Stimulated activated CD8-positive, alpha-beta memory T cell treated with anti-CD3 and anti-CD28 coated beads, Interleukin-4, amount 100 ng/mL, for 48 hours (primary cell): ENCODE measurements at places on chromosomes 12 and 14.

DNA sequence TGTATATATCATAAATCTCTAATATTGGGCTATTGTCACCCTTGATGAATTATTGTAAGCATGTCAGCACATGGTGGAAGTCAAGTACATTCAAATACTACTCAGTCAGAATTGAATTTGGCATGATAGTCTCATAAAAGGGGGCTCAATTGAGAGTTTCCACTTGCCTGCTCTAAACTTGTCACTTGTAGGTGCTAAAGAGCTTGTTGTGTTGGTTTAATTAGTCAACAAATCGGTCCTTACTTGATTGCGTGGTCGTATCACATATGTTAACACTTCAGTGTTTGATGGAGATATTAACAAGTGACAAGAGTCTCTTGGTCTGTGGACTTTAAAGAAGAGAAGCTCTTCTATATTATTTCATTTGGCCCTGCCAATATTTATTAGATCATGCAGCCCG lies 81.1 kb downstream of the NKX2-1 start:
- no peak for DNase-seq

DNA sequence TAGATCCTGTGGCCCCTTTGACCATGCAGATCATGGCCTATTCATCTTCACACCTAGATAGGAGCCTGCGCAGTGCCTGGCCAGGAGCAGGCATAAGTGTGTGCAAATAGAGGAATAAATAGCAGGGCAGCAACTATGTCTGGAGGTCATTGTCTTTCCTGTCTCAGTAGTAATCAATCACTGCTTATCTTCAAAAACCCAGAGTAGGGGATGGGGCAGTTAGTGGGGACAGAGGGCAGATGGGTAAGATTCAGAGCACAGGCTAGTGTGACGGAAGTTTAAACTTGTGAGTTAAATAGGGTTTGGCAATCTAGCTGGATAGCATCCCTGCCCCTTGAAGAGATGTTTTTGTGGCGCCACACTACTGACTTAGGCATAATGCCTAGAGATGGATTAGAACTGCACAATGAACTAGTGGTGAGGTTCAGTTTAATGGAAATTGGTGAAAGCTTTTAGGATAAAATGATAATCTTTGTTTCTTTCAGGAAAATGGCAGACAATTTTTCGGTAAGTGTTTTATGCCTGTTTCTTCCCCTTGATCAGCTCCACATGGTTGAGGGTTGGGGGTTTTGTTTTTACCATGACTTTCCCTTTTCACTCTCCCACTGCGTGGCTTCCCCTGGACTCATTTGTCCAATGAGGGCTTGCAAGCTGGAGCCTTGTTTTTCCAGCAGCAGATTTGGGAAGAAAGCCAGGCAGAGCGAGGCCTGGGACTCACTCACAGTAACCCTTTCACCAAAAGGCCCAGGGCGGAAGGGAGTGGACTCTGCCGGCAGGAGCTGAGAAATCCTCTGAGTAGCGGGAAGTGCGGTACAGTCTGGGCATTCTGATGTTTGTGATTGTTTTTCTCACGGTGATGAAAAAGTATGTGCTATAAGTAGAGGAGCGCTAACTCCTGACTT lies 8.1 kb downstream of the LGALS3 start:
- no peak for DNase-seq

GRCh38 chr12:79634957-79635471 lies 55.8 kb downstream of the PAWR start:
- DNase-seq = no peak

DNA sequence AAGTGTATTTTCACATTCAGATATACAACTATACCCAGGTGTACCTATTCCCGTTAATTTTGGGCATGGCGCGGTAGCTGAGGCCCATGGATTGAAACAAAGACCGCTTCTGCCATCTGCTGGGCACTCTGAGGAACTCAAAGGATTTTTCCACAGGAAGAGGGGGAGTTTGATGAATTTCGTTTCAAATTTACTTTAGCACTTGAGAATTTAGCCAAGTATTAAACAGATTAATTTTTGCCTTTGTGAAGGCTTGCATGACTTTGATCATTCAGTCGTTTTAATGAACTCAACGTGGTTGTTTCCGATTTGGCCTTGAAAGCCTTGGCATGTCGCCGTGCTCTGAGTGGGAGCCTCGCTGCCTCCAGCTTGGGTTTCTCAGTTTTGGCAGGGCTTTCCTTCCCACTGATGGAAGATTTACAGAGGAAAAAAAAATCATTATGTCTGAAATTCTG lies 153.2 kb upstream of the DDHD1 start:
- peak; percentile 62 for DNase-seq

DNA sequence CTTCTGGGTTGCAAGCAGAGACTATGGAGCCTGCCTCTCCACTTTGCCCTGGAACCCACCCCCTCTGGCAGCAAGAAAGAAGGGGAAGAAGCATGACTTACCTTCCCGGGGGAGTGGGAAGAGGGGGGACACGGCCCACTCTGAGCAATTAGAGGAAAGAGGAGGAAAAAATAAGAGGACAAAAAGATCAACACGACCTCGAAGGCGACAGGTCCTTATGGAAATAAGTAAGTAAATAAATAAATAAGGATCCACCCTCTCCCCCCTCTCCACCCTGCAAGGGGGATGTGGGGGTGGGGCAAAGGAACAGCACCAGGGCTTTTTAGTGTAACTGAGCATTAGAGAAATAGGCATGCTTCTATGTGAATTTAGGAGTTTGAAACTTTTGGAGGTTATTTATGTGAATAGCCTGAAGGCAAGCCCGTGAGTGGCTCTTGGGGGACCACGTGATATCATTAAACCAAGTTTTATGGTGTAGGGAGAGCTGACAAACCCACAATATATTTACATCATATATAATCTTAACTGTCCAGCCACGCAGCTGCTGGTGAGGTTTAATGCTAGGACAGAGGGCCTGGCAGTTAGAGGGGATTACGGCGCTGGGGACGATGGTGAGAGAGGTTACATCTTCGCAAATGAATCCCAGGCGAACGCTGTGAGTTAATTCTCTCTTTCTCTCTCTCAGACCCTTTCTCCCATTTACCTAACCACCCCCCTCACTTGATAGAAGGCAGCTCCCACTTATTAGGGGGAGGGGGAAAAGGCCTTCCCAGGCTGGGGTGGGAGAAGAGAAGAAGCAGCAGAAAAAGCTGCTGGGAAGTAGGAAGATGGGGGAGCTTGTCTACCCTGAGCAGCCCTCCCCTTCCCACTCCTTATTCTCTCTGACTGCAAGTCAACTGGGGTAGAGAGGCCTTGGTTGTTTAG lies 4.8 kb downstream of the HOXC5 start:
- no peak for DNase-seq

GRCh38 chr14:71492346-71492745 lies 439.9 kb upstream of the RGS6 start:
- DNase-seq = no peak

GRCh38 chr14:66643344-66643743 lies 135.4 kb downstream of the GPHN start:
- no peak for DNase-seq

- DNase-seq = no peak
Observed at GRCh38 chr14:77131871-77132486, 9.6 kb downstream of the ZDHHC22 start.

DNA sequence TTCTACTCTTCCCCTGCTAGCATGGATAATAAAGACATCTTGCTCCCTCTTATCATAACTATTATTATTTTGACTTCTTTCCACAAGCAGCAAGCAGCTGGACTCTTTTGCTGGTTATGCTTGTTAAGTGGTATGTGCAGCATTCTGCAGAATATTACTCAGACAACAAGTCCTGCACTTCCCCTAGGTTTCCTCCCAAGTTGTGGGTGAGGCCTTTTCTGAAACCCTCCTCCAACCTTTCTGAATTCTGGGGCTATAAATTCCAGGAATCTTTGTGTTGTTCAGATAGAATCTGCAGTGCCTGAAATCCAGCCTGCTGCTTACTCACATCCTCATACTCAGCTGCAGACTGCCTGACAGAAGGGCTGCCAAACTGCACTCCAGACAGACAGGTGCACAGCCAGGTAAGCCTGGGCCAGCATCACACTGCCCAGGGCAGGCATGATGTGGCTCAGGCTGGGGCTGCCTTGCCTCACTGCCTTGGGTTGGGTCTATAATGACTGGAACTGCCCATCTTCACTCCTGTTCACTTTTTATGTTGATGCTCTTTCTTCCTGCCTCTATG lies 6.2 kb upstream of the DHRS2 start:
- DNase-seq = no peak

GRCh38 chr12:27733052-27733656 lies 22.5 kb downstream of the MRPS35 start:
- DNase-seq = peak; percentile 46

DNA sequence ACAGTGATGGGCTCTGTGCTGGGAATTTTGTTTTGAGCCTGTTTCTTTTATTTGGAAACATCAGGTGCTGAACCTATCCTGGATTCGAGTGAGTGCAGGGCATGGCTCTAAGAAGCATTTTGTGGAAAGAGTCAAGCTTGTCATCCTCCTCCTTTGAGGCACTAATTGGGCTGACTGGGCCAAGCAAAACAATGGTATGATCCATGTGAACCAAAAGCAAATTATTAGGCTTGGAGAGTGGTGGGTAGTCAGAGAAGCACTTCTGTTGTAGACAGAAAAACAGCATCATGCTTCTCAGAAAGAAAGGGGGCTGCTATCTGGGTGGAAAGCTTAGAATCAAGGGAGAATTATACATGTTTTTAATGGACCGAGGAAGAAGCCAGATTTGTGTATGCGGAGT lies 481.6 kb downstream of the DIO2 start:
- DNase-seq = no peak

- DNase-seq = no peak
Observed at GRCh38 chr12:64688219-64688618, 71.0 kb downstream of the GNS start.

DNA sequence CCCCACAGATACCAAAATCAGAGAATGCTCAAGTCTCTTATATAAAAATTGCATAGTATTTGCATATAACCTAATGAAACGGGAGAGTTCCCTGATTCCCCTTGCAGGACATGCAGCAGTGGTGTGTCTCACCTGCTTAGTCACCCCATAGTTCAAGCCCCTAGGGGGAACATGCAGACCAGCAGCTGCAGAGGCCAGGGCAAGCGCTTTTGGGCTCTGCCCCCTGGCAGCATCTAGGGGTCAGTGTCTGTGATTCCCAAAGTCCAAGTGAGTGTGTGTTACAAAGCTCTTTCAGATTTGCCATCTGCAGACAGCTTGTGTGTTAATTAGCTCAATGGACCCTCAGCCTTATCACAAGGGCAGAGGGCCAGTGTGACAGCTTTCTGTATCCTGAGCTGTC lies 110.1 kb downstream of the DNAI7 start:
- no peak for DNase-seq

DNA sequence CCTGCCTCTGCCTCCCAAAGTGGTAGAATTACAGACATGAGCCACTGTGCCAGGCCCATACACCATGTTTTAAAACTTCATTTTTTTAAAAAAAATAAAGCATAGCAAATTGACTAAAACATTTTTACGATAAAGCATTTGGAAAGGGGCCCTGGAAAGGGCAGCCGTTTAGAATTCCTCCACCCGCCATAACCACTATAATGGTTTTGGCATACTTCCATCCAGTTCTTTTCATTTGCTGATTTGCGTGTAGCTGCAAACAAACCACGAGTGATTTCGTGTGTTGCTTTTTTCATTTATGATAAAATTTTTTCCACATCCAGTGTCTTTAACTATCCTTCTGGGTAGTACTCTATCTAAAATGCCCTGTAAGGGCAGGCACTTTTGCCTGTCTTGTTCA lies 91.8 kb upstream of the RIN3 start:
- DNase-seq = no peak

DNA sequence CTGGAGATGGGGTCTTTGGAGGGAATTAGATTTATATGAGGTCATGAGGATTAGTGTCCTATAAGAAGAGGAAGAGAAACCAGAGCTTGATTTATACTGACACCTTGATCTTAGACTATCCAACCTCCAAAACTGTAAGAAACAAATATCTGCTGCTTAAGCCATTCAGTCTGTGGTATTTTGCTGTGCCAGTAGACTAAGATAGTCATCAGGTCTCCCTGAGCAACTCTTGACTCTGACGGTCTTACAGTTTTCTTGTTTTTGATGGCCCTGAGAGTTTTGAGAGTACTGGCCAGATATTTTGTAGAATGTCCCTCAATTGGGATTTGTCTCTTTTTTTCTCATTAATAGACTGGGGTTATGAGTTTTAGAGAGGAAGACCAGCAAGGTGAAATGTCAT lies 51.7 kb downstream of the TSHR start:
- no peak for DNase-seq

GRCh38 chr12:125878483-125878882 lies 813.2 kb downstream of the AACS start:
- DNase-seq = no peak

DNA sequence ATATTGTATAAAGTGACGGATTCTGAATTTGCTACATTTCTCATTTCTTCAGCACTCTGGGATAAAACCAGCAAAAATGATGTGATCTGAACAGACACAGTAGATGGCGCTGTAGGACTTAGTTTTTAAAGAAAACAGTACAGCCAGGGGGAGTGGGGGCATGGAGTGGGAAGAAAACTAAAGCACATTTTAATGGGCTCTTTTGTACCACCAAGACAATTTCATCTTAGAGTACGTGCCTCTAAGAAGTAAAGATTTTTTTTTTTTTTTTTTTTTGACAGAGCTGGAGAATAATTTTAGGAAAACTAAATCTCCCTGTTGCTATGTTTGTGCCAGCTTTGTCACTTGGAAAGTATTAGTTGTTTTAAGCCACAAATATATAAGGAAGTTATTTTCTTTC lies 124.4 kb downstream of the RAD51B start:
- peak; percentile 59 for DNase-seq

DNA sequence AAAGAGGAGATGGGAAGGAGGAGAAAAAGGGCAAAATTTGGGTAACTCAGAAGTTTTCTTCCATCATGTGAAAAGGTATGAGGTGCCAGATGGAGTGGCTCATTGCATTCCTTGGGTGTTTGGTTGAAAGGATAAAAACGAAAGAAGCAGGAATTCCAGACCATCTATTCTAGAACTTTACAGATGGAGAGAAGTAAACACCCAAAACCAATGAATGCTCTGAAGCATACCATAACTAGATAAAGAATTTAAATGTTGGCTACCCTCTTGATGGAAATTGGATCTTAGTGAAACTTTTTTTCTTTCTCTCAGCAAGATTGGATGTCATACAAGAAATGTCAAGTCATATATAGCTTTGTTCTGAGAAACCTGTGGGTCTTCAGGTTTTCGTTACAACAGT lies 175.6 kb upstream of the FAR2 start:
- no peak for DNase-seq

DNA sequence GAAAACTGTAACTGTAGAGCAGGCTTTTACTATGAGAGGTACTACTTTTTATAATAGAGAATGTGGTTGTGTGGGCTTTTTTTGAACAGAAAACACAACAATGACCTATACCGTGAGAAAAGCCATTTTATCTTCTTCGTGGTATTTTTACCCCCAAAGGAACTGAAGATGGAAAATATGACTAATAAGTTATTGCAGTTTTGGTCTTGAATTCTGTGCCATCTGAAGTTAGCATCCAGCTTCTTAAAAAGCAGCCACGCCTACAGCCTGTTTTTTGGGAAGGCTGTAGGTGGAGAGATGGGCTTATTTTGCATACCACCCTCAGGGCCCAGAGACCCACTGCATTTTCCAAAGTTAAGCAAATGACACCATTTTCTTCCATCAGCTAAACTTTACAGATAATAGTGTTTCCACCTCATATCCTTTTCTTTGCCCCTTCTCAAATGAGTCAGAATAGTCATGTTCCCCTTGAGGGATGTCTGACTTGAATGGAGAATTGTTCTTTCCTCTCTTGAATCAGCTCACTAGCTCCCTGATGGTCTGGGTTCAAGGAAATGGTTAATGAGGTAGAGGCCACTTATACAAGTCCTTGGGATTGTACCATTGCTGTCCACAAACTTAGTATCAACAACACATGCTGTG lies 53.0 kb downstream of the TBC1D30 start:
- no peak for DNase-seq
